ENCODE measurements at places on chromosomes 2 and 18.

DNA sequence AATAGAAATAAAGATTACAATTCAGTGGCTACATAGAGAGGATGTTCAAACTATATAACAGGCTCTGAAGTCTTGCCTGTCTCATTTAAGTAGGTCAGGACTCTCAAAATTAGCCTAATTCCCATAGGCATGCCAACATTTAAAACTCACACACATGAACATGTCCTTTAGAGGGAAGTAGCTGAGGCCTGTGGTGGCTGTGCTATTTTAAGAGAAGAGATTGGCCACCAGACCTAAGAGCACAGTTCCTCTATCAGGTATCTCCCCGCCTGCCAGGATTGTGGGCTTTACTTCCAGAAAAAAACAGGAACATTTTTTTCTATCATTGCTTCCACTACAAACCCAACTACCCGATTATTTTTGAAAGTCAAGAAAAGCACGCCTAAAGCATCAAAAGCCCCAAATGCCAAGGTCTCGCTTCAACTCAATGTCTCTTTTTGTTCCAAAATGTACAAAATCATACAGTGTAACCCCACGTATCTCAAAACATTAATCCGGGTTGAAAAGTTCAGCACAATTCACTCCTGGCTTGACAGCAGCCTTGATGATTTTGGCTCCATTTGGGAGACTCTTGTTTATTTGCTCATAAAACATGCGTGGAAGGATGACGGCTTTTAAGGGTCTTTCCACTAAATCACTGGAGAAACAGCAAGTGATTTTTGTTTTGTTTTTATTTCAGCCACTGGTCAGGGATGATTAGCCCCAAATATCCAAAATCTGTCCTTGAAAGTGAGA is 15.3 kb downstream of the FHL2 start:
- DNase-seq, result no peak

DNA sequence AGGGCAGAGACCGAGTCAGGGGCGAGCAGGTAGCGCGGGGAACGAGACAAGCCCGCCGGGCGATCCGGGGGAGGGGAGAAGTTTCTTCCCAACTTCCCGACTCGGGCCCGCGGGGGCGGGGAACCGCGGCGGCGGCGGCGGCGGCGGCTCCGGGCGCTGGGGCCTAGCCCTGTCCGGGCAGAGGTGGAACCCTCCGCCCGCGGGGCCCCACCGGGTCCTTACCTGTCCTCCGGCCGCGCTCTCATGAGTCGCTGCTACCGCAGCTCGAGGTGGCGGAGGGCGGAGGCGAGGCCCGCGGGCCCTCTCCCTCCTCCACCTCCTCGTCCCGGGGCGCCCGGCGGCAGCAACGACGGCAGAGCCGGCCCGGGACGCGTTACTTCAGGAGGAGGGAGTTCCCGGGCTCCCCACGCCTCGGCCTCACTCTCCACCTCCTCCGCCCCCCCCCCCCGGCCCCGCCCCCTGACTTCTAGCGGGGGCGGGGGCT is at the start of gene YES1:
TSS of gene YES1 (minus strand) at position 351 of the 484 bp plus-strand sequence. CDS start 55,415 bp downstream, outside the sequence.
- no peak for DNase-seq

DNA sequence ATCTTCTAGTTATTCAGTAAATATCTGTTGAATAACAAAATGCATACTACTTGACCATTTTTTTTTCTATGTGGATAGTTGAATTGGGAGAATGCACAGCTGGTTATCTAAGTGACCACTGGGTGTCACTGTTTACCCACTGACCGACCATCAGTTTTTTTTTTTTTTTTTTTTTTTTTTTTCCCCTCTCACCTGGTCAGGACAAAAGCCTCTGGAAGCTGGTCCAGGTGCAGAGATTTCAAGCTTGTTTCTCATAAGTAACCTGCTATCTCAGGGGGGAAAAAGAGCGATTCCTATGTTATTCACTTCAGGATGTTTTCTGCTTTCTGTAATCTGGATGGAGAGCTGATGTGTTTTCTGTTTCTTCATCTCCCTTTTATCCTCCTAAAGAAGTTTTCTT is 256.0 kb downstream of the DCDC2C start:
- DNase-seq, result no peak

DNA sequence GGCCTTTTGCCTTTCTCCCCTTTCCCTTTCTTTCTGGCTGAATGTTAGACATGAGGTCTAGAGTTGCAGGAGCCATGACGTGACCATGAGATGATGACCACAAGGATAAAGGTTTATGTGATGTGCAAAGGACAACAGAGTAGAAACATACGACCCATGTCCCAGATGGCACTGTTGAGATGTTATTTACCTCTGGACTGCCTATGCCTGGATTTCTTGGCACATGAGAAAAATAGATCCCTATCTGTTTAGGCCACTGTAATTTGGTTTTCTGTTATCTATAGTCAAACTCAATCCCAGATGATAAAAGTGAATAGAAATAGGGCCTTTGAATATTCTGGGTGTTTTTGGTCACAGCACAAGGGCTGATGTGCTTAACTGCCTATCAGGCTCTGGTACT is 58.8 kb downstream of the GDF7 start:
- DNase-seq, result no peak

All from fibroblast of skin of left quadriceps (primary cell).